Epithelial cell of proximal tubule (primary cell): ENCODE measurements at places on chromosomes 2 and 18. TPM values are rescaled to one million over a fixed set of nuclear protein-coding genes. Genes with fewer than 3 reads are reported as not detected.

- no peak for DNase-seq
Measured at GRCh38 chr2:85419009-85419675, 628 bp downstream of the SH2D6 start.

- DNase-seq: peak; percentile 98
Measured at GRCh38 chr2:185583058-185583816, 155.4 kb upstream of the FSIP2 start.

DNA sequence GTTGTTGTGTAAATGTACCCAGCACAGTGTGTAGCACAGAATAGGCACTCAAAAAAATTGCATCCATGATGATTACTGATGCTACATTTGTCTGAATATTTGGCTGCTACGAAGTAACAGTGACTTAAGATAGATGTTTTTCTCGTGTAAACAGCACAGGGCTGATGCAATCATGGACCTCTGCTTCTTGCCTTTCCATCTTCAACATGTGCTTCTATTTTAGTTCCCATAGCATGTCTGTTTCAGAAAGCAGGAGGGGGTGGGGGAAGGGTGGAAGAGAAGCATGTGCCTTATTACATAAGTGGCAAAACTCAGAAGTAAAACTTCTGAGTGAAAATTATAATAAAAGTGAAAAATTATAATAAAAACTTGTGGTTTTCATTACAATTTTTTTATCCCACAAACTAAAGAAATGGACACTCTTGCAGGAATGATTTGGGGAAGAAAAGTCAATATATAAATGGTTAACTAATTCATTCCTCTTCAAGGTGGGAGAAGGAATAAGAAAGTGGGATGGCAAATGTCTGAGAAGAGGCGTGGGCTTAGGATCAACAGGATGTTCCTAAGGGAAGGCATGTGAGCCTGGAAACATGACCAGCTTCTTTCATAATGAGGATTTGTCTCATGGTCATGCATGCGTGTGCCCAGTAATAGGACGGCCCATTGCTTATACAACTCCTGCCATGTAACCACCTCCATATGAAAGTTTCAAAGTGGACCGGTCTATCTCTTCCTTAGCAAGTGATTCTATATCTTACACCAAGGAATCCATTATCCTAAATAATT lies 27.2 kb downstream of the CCBE1 start:
- no peak for DNase-seq

GRCh38 chr18:13457327-13457726 lies 238.8 kb downstream of the LDLRAD4 start:
- DNase-seq: no peak

DNA sequence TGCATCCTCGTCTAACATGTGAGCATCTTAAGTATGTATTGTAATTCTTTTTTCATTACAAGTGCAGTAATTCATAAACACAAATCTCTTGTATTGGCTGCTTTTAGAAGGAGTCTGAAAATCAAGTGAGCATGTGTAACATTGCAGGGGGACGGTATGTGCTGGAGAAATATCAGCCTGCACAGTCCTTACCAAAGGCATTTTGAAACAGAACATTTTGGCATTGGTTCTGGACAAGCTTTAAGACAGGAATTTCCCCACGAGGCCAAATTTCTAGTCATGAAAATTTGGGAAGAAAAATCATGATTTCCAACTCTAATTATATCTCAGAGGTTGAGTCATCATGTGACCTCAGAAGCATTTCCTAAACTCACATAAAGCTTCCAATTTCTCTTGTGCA lies 24.7 kb upstream of the NRP2 start:
- DNase-seq: no peak

The PLCL1 gene
- total RNA-seq: under 0.01 TPM in 1 of 2 replicates, not detected in the other

The IL36B gene
- not detected in 2 replicates for total RNA-seq

The MTA3 gene
- total RNA-seq: 17.8 and 20.6 TPM in 2 replicates
